ENCODE measurements at places on chromosomes 13 and 19. TPM values are rescaled to one million over a fixed set of nuclear protein-coding genes. Genes with fewer than 3 reads are reported as not detected.

- DNase-seq: no peak
- H3K27me3 ChIP-seq: no peaks in the 10 kb centered on the region
- H3K4me1 ChIP-seq: no peaks in the 10 kb centered on the region
- no peak overlapping the region for H3K27ac ChIP-seq
- no peaks in the 10 kb centered on the region for H3K36me3 ChIP-seq
Measured at GRCh38 chr19:28509079-28509895, 703.7 kb downstream of the UQCRFS1 start.

GRCh38 chr19:51550848-51551672 lies 19.6 kb upstream of the SIGLEC6 start:
- H3K27ac ChIP-seq: no peak overlapping the region
- H3K36me3 ChIP-seq: no peaks in the 10 kb centered on the region
- H3K4me1 ChIP-seq: no peaks in the 10 kb centered on the region
- no peak overlapping the region for H3K4me3 ChIP-seq
- H3K27me3 ChIP-seq: peaks cover 12% of the 10 kb centered on the region

SIGLEC9 gene
- total RNA-seq: 14.5 TPM

RFC3 gene
- 7.4 TPM for total RNA-seq

Data from upper lobe of right lung (tissue), 1 donor.